ENCODE measurements at places on chromosomes 12 and 14.

- no peak for DNase-seq
These were observed 40.6 kb downstream of the PPP1R13B start for GRCh38 chr14:103806805-103807204.

GRCh38 chr12:4849795-4850345, 59.8 kb upstream of the KCNA1 start:
- no peak for DNase-seq

GRCh38 chr12:99736760-99737269, 89.3 kb downstream of the GARIN6 start:
- DNase-seq = no peak

GRCh38 chr12:96247563-96247962, 53.4 kb downstream of the ELK3 start:
- DNase-seq = no peak

GRCh38 chr12:71556875-71557274, 106.8 kb downstream of the ZFC3H1 start:
- no peak for DNase-seq

DNA sequence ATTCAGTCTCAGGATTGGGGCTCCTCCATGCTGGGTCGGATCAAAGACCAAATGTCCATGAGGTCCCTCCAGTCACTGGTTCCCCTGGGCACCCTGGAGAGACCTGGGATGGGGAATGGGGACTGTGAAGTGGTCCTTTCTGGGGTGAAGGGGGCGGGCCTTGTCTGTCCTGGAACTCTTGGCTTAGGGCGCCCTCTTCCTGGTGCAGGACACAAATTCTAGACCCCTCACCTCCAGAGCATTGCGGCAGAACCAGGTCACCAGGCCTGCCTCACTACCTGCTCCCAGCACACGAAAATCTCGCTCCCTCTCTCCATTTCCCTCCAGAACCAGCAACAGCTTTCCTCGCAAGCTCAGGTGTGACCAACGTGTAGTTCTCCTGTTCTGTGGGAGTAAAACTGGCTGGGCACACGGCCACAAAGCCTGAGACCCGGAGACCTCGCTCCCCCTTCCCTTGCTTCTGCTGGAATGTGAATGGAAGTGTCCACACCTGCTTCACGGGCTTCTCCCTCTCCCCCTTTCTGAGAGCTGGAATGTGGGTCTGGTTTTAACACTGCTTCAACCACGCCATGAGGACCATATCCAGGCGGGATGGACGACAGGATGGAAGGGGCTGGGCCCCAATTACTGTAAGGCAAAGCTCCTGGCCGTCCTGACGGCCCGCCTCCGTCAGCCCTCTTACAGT, 112.7 kb downstream of the SCARB1 start:
- DNase-seq = no peak

- no peak for DNase-seq
These were observed 113.0 kb upstream of the RAP1B start for GRCh38 chr12:68497702-68498101.

GRCh38 chr12:3600039-3600720, 109.2 kb downstream of the PRMT8 start:
- no peak for DNase-seq

- no peak for DNase-seq
These were observed 90.3 kb downstream of the LMO3 start for GRCh38 chr12:16515666-16516065.

GRCh38 chr12:2759733-2760132, 35.0 kb upstream of the FKBP4 start:
- no peak for DNase-seq

DNA sequence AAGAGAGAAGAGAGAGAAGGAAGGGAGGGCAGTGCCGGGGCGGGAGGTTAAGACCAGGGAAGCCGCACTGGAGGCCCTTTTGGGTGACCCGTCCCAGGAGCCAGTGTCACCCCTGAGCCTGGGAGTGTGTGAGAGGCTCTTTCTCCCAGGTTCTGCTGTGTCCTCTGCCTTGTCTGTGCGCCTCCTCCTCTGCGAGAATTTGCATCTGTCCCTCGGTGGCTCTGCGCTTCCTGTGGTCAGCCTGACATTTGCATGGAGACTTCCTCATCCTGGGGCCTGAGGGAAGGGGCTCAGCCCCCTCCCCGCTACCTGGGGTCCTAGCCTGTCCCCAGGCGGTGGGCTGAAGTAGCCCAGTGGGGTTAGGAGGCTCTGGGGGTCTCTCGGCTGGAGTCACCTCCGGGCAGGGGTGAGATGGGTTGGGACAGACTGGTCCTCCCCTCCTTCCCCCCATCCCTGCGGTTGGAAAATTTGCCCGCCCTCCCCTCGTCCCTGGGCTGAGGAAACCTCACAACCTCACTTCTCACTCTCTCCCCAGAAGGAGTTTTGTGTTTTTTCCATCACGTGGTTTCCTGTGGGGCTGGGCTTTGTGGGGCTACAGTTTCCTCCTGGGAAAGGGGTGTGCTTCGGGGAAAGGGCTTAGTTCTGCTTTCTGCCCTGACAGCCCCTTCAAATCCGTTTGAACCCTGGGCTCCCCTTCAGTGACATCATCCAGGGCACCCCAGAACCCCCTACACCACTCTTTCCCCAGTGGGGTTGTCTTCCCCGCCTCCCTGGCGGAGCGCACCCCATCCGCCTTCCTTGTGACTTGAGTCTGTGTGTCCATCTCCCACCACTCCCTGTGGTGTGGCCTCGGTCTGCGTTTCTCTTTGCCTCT, 2.5 kb downstream of the PTPN6 start:
- no peak for DNase-seq

DNA sequence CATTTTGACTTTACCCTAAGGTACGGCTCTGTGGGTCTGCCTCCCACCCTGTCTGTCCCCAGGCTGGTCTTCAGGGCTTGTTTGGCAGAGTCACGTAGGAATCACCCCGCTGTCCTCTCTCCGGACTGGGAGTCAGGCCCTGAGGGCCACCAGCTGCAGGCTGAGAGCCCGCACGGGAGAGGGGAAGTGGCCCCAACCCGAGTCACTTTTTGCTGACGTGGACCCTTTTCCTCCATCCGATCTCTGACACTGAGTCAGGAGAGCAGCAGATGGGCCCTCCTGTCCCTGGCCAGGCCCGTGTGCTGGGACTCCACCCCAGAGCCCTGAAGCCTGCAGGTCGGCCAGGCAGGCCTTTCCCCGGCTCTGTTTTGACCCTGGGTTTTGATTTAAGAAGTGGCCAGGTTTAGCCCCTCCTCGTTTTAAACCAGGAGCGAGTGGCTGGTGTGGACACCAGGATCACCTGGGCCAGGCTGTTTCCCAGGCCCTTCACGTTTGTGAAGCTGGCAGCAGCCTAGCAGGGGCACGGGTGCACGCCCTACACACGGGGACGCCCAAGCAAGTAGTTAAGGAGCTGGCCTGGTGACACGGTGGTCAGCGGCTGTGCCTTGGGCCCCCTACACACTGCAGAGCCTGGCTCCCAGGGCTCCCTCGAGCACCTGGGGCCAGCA, 12.5 kb upstream of the TEX22 start:
- DNase-seq = no peak

- no peak for DNase-seq
These were observed 159.0 kb downstream of the PTPN11 start for GRCh38 chr12:112577473-112578329.

GRCh38 chr12:107661830-107662229, 23.8 kb upstream of the PWP1 start:
- DNase-seq = no peak

DNA sequence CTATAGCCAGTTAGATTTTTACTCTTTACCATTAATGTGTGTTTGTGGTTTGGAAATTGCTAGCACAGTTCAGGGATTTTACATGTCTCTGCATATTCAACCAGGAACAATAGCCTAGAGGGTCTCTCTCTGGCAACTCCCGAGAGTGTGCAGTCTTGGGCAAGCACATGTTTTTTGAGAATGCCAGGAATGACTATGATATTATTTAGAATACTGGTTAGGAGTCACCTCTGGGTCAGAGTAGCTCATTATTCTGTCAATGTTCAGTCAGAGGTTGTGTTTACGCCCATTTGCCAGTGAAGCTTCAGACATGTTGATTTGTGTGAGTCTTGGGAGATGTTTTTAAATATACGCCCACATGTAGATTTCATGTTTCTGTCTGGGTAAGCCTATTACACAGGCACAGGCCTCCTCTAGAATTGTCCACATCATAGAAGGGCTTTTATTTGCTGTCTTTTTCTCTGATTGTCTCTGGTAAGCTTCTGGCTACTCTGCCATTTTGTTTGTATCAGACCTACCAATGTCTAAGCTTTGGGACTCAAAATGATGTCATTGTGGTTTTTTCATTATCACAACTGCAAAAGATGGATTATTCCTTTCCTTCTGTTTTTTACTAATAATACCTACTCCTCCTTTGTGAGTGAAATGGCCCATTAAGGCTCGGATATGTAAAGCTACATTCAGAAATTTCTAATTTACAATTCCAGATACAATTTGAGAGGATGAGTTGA, 203.1 kb upstream of the PPFIA2 start:
- DNase-seq = no peak

DNA sequence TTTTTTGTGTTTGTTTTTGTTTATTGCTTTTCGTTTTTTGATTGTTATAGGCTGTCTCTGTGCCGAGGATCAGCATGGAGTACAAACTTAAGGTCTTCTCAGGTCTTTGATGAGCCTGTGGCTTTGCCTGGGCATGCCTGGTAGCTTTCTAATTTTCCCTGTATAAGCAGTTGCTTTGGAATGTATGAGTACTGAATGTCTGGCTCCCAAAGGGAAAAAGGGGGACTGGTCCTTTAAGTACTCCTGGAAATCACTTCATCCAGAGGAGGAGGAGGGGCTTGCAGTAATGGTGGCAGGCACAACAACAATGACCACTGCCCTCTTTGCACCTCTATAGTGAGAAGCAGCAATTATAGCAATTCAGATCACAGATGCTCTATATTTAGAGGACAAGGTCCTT, 67.6 kb upstream of the TTC7B start:
- DNase-seq = no peak

- DNase-seq = no peak
These were observed 225.6 kb downstream of the DUSP6 start for GRCh38 chr12:89126712-89127111.

GRCh38 chr14:106843951-106844483, 1317.6 kb downstream of the TMEM121 start:
- DNase-seq = no peak

- no peak for DNase-seq
These were observed 126.7 kb downstream of the PHETA1 start for GRCh38 chr12:111242184-111242583.

- no peak for DNase-seq
These were observed 96.9 kb downstream of the EML5 start for GRCh38 chr14:88695870-88696269.

DNA sequence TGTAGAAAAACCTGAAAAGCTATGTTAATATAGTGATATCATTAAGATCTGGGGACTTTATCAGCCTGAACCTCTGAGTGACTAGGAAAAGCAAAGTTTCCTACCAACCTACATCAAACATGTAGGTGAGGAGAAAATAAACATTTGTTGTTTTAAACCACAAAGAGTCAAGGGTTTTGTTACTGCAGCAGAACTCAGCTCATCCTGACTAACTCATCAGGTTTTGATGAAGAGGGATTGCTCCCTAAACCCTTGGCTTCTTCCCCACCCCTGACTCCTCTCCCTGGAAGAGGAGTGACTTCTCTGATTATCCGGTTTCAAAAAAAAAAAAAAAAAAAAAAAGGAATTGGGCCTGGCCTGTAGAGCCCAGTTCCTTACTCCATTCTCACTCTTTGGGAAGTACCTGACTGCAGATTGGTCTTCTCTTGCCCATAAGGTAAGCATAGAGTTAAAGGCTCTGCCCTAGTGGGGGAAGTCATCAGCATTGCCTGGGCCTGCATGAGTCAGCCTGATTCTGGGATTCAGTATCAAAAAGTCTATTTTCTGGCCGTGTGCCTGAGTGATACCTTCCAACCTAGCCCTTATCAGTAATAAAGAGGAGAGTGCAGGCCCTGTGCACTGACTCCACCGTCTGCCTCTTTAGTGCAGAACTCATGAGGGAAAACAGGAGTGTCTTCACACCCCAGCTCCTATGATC, 16.9 kb downstream of the BDKRB1 start:
- no peak for DNase-seq

DNA sequence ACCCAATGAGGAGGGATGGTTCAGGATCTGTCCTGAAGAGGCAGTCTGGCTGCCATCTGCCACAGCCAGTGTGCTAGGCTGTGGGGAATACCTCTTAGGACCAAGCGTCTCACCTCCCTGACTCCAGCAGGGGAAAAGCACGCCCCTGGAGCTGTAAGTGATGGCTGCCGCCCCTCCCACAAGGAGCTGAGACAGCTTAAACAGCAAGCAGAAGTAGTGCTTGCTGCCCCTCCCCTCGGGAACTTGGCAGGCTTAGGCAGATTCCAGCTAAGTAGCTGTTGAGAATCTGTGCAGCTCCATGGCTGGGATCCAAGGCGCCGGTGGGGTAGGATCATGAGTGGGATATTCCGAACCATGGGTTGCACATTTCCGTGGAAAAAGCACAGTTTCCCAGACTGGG, 360.4 kb upstream of the MDGA2 start:
- DNase-seq = no peak

DNA sequence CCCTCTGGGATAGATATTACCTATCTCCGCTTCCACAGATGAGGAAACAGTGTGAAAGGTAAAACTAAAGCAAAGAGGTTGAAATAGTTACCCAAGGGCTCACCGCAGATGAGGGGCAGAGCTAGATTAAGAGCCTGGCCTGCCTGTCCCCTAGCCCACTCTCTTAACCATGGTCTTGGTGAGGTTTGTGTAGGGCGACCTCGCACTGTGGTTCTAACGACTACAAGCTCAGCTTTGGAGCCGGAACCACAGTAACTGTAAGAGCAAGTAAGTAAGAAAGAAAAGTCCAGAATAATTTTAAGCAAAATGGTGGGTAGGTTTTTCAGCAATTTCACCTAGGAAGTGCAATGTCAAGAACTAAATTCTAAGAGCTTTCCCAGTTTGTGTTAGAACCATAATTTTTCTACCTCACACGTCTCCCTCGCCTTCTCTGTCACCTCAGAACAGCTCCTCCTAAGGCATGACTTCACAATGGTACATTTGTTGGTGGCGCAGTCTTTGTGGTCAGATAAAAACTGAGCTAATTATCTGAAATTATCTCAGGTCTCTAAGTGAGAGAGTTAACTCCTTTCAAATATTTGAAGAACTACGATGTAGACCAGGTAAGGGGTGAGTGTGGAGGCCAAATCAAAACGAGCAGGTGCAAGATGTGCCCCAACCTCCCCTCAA, 64.8 kb downstream of the DAD1 start:
- DNase-seq = no peak

DNA sequence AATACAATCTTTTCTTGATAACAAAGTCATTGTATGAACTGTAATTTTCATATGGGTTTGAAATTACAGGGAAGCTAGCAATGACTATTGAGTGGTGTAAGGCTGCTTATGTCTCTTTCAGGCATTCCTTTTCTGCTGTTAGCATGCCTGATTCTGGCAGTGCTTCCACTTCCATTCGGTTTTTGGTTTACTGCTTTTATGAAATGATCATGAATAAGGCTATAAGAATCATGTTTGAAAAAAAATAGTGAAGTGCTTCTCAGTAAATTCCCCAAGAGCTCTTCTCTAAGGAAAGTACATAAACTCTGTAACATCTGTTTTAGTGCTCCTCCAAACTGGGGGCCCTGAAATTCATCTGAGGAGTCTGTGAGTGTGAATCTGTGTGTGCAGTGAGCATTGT, 434.0 kb upstream of the RGS6 start:
- DNase-seq = no peak

Data from C1 segment of cervical spinal cord (tissue), 14 donors.